ENCODE measurements at places on chromosomes 3 and 15. TPM values are rescaled to one million over a fixed set of nuclear protein-coding genes. Genes with fewer than 3 reads are reported as not detected.
A peak's percentile ranks its signal among the peaks of the same experiment; 100 is the strongest.

ANKDD1A gene
- 3.8 TPM for total RNA-seq

TLR9 gene
- total RNA-seq, result not detected

RETNLB gene
- total RNA-seq, result not detected

MNS1 gene
- 2.2 TPM for total RNA-seq

ERICH6 gene
- under 0.01 TPM for total RNA-seq

GABRR3 gene
- not detected for total RNA-seq

DNA sequence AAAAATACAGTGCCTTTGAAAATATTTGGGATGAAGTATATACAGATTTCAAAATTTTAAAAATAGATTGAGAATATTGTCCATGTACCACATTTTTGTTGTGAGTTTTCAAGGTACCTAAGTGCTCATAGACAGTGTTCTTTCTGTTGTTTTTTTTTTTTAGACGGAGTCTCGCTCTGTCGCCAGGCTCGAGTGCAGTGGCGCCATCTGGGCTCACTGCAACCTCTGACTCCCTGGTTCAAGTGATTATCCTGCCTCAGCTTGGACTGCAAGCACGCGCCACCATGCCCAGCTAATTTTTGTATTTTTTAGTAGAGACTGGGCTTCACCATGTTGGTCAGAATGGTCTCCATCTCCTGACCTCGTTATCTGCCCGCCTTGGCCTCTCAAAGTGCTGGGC, 223.9 kb downstream of the MCTP2 start:
- DNase-seq, result no peak

GRCh38 chr3:117278424-117279190, 569.0 kb downstream of the TUSC7 start:
- DNase-seq, result no peak

- peak; percentile 81 for DNase-seq
Measured at GRCh38 chr3:48418140-48418539, 11.7 kb downstream of the PLXNB1 start.

GRCh38 chr3:137008976-137009375, 51.2 kb downstream of the IL20RB start:
- DNase-seq, result no peak

DNA sequence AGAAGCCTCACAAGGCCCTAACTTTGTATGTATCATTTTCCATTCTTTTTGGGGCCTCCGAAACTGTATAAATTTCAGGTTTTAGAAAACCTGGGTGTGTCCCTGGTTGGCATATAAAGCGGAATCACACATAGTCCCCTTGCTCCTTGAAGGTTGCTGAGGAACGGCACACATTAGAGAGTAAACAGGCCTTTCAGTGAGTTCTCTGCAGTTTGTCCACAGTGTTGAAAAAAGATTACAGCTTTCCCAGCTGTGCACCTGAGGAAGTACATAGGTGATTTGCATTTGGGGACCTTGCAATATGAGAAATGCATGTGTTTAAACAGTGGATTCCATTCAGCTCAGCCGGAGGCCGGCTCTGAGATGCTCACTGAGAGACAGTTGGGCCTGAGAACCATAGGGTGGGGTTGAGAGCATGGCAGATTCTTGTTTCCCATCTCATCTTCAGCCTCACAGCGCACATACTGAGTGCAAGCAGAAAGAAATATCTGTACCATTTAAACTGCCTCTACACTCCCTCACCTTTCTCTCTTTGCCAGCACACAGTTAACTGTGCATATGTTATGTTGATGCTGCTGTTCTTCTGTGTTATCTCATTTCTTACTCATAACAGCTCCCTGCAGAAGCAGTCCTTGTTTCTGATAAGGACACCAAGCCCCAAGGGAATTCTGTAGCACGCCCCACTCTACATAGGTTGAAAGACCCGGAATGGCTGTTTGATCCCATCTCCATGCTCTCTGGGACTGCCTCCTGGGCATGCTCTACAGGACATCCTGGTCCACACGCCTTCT, 60.4 kb downstream of the BOC start:
- no peak for DNase-seq

DNA sequence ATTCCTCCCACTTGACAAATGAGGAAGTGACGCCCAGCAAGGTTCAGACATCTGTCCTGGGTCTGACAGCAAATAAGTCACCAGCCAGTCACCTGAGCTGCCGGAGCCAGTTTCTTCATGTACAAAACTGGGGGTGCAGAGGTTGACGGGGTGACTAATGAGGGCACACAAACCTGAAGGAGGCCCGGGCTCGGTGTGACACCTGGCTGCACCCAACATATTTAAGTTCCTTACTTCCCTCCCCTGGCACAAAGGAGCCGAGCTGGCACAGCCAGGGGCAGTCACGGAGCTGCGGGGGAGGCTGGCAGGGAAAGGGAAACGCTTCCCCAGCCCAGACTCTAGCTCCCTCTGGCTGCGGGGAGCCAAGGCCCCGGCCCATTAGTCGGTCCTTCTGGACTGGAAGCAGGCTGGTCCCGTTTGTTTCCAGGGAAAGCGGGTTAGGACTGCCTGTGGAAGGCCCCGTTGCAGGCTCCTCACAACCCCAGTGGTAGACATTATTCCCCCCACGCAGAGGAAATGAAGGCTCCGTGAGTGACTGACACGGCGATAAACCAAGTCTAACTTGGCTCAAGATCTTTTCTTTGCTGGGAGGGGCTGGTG, 2.3 kb downstream of the FBXL22 start:
- peak; percentile 96 for DNase-seq

DNA sequence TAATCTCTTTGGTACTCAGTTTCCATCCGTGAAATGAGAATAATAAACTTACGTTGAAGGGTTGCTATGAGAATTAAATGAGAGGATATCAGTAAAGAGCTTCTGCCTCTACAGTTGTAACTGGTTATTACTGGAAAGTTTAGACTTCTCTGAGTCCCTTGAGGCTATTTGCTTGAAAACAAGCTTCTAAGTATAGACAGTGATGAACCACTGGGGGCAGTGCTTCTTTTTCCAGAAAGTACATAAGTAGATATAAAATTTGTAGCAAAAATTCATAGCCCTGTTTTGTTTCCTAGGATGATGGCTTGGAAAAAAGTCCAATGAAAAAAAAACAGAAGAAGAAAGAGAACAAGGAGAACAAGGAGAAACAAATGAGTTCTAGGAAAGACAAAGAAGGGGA, 87.1 kb downstream of the RGMA start:
- no peak for DNase-seq

GRCh38 chr3:28210968-28211713, 30.3 kb upstream of the CMC1 start:
- DNase-seq, result no peak

GRCh38 chr3:170689893-170690660, 104.2 kb upstream of the SLC7A14 start:
- DNase-seq, result peak; percentile 35

- no peak for DNase-seq
Measured at GRCh38 chr3:107627962-107628542, 105.3 kb downstream of the BBX start.

- DNase-seq, result no peak
Measured at GRCh38 chr15:90145761-90146160, 43.5 kb upstream of the IDH2 start.

DNA sequence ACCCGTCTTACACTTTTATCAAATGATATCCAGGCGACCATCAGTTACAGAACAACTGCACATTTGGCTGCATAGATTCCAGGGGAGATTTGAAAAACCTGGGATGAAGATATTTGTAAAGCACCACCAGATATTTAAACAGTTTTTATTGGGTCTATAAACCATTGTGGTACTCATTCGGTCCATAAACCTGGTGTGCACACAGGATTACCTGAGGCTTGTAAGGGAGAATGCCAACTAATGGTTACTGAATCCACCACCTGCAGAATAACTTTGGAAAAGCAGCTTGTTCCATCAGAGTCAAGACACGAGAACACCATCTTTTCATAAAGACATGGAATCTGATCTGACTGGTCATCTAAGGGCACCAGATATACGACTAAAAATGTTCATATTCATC, 80.6 kb downstream of the P3H2 start:
- DNase-seq, result no peak

- no peak for DNase-seq
Measured at GRCh38 chr3:1439395-1439794, 346.6 kb downstream of the CNTN6 start.

DNA sequence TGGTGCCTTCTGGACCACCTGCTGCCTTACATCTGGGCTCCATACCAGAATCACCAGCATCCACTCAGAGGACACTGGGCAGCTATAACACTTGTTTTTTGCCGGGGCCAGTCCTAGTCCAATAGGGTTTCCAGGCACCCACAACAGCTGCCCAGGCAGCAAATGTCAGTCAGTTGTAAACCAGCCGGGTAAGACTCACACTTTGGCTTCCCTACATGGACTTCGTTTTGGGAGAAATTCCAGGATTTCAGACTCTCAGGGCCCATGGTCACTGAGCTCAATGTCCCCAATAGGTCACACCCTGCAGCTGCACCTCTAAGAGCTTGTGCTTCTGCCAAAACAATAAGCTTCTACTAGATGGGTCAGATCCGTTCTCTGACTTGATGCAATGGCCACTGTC, 83.8 kb downstream of the FAM174B start:
- no peak for DNase-seq

DNA sequence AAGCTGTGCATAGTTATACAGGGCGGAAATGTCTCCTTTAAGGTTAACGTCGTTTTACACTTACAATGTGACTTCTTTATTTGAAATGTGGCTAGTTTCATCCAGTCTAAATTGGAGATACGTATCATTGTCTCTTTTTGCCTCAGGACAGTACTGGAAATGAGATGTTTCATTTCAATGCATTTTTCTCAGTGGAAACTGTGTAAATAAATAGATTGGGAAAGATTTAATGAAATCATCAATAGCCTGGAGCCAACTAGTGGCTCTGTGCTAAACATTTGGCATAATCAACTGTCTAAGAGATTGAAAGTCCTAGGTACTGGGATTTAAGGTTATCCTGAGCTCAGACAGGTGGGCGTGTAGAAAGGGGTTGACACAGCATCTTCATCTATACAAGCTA, 691.5 kb upstream of the CCDC54 start:
- DNase-seq, result no peak

- no peak for DNase-seq
Measured at GRCh38 chr3:123656691-123657090, 71.8 kb upstream of the HACD2 start.

- peak; percentile 14 for DNase-seq
Measured at GRCh38 chr3:46187876-46188275, 20.2 kb downstream of the CCR1 start.

DNA sequence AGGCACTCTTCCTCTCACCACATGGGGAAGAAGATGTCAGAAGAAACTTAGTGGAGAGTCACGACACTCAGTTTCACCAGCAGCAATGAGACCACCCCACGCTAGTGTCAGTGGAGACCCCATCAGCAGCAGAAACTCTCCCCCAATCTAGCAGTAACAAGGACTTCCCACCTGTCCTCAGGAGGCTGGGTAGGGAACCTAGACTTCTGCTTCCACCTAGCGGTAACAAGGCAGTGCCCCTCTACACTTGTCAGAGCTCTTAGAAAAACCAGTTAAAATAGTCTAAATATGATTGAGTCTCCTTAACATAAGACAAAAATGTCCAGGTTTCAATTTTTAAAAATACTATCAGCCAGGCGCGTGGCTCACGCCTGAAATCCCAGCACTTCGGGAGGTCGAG, 57.3 kb downstream of the TRAT1 start:
- DNase-seq, result no peak

DNA sequence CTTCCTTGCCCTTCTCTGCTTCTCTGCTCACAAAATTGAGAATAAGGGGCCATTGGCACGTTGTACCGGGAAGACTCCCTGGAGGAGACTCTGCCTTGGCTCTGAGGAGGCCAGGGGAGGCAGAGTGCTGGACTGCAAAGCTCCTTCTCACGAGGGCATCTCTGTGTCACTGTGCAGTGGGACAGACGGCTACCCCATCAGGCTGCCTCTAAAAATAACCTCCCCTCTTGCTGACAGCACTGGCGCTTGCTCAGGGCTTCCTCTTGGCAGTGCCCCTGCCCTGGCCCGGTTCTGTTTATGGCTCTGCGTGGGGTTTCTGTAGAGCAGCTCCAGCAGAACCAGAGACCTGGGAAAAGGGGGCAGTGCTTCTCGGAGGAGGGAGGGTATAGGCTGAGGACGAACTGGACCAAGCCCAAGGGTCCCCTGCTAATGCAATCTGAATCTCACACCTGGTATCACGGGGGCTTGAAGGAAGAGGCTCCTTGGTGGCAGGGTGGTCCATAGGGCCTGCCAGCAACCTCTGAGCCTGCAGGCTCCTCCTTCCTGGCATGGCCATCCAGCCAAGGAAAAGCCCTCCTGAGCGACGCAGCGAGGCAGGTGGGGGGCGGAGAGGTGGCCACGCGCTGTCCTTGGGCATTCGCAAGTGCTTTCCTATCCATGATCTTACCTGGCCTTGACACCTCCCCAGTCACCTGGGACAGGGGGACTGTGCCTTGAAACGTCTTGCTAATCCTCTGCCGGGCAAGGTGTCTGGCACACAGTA, 63.3 kb upstream of the TLE3 start:
- peak; percentile 81 for DNase-seq

Measured in osteoblast (primary cell).